ENCODE measurements at places on chromosomes 5 and 9. TPM values are rescaled to one million over a fixed set of nuclear protein-coding genes. Genes with fewer than 3 reads are reported as not detected.
A peak's percentile ranks its signal among the peaks of the same experiment; 100 is the strongest.

The ANGPTL2 gene
- total RNA-seq, result 4.5 TPM

The SH2D3C gene
- 5.4 TPM for total RNA-seq

The HIGD2A gene
- 108 TPM for total RNA-seq

The SLC9A3 gene
- total RNA-seq, result 1.7 TPM

The HK3 gene
- total RNA-seq, result 0.18 TPM

The RASEF gene
- total RNA-seq, result 6.5 TPM

The RNF180 gene
- total RNA-seq, result 2.7 TPM

The ABO gene
- 0.15 TPM for total RNA-seq

The SQSTM1 gene
- 86.5 TPM for total RNA-seq

The ABLIM3 gene
- 0.46 TPM for total RNA-seq

The PRRC1 gene
- 58.7 TPM for total RNA-seq

The ORM1 gene
- 7.2 TPM for total RNA-seq

The LSM11 gene
- total RNA-seq, result 5.4 TPM

The TLN1 gene
- 109 TPM for total RNA-seq

DNA sequence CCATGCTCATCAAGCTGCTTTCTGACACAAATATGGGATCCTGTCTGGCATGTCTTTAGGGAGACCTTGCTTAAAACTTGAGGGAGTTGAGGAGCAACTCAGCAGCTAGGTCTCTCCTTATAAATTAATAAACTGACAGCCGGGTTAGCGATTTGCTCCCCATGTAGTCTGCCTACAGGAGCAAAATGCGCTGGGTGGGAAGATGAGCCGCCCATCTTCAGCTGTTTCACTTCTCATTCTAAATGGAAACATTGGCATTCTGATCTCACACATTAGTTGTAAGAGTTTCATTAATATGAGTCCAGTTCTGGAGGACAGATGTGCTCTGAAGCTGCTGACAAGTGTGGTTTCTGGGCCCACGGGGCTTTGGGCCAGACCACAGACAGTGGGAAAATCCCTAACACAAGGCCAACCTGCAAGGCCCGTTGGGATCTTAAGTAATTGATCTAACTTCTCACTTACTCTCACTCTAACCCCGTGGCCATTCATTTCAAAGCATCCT, 197.0 kb downstream of the MCTP1 start:
- H3K27me3 ChIP-seq, result no peaks in the 10 kb centered on the region
- H3K36me3 ChIP-seq, result peaks cover 2% of the 10 kb centered on the region
- no peak overlapping the region for H3K4me3 ChIP-seq
- H3K27ac ChIP-seq, result no peak overlapping the region
- DNase-seq, result no peak

- H3K27me3 ChIP-seq, result no peaks in the 10 kb centered on the region
- H3K4me3 ChIP-seq, result no peak overlapping the region
- H3K36me3 ChIP-seq, result no peaks in the 10 kb centered on the region
- no peak for DNase-seq
- H3K4me1 ChIP-seq, result peaks cover 10% of the 10 kb centered on the region
- no peak overlapping the region for H3K27ac ChIP-seq
Observed at GRCh38 chr5:59548807-59549357, 344.6 kb downstream of the PDE4D start.

DNA sequence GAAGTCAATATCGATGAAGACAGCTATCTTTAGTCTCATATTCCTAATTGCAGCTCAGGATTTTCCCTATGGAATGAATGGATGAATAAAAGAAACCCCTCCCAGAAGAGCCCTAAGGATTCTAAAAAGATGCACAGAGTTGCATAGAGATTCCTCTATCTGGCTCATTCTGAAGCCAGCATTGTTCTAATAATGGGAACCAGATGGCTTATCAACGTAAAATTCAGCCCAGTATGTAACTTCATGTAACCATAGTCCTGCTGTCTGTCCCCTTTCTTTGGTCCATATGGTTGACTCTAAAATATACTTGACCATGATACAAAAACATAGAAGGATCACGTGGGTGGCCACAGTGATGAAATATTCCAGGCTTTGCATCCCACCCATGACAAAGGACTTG, 508.6 kb downstream of the RASEF start:
- H3K27me3 ChIP-seq, result no peaks in the 10 kb centered on the region
- H3K27ac ChIP-seq, result no peak overlapping the region
- no peak overlapping the region for H3K4me3 ChIP-seq
- no peaks in the 10 kb centered on the region for H3K36me3 ChIP-seq
- no peak for DNase-seq

DNA sequence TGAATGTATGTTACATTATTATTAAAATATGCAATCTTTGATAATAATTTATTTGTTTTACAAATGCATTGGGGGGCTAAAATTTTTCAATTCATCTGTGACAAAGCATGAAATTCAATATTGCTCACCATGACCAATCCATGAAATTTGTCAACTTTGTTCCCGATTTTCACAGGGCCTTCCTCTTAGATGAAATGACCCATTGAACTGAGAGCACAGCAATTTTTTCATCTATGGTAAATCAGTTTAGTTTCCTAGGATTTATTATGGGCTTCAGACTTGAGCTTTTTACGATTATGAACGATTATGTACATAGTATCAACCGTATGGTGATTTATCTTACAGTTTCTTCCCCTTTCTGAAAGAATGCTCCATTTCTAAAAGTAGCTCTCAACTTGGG, 157.3 kb downstream of the KIAA0825 start:
- no peak overlapping the region for H3K4me3 ChIP-seq
- H3K36me3 ChIP-seq, result no peaks in the 10 kb centered on the region
- H3K27ac ChIP-seq, result no peak overlapping the region
- H3K4me1 ChIP-seq, result peaks cover 12% of the 10 kb centered on the region
- no peaks in the 10 kb centered on the region for H3K27me3 ChIP-seq

- peaks cover 23% of the 10 kb centered on the region for H3K4me1 ChIP-seq
- H3K27me3 ChIP-seq, result no peaks in the 10 kb centered on the region
- DNase-seq, result no peak
- no peak overlapping the region for H3K4me3 ChIP-seq
- H3K27ac ChIP-seq, result no peak overlapping the region
Observed at GRCh38 chr5:169095410-169095960, 205.5 kb downstream of the SLIT3 start.

DNA sequence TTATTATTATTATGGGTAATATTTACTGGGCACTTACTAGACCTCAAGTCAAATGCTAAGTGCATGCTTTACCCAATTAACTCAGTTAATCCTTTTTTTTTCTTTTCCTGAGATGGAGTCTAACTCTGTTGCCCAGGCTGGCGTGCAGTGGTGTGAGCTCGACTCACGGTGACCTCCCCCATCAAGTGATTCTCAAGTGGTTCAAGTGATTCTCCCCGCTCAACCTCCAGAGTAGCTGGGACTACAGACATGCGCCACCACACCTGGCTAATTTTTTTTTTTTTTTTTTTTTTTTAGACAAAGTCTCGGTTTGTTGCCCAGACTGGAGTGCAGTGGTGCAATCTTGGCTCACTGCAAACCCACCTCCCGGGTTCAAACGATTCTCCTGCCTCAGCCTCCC, 69.1 kb downstream of the CXXC5 start:
- peaks cover 18% of the 10 kb centered on the region for H3K27me3 ChIP-seq
- H3K36me3 ChIP-seq, result peaks cover 45% of the 10 kb centered on the region
- H3K4me1 ChIP-seq, result peaks cover 6% of the 10 kb centered on the region
- DNase-seq, result no peak

- peaks cover 11% of the 10 kb centered on the region for H3K4me1 ChIP-seq
- DNase-seq, result no peak
Observed at GRCh38 chr5:54645882-54646355, 128.4 kb downstream of the SNX18 start.

GRCh38 chr5:131264451-131265099, 722 bp downstream of the CDC42SE2 start:
- peak overlapping the region; percentile 87 for H3K27ac ChIP-seq
- peak; percentile 52 for DNase-seq
- no peaks in the 10 kb centered on the region for H3K27me3 ChIP-seq
- peaks cover 14% of the 10 kb centered on the region for H3K4me1 ChIP-seq

DNA sequence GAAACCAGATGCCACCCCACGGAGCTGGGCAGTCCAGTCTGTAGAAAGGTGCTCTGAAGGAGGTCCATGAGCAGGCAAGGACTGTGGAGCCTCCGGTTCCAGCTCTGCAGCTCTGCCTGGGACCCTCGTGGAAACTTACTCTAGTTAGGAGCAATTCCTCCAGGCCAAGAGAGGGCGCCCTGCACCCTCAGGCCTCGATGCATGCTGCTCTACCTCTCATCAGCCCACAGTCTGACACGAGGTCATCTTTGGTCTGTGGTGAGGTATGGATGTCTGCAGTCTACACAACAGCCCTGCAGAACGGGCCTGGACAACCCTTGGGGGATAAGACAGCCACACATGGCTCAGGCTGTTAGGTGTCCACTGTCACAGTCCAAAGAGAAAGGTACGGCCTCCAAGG, 50.6 kb upstream of the UBTD2 start:
- no peaks in the 10 kb centered on the region for H3K27me3 ChIP-seq
- no peak overlapping the region for H3K4me3 ChIP-seq
- no peaks in the 10 kb centered on the region for H3K4me1 ChIP-seq
- no peak overlapping the region for H3K27ac ChIP-seq
- peak; percentile 61 for DNase-seq
- H3K36me3 ChIP-seq, result no peaks in the 10 kb centered on the region

DNA sequence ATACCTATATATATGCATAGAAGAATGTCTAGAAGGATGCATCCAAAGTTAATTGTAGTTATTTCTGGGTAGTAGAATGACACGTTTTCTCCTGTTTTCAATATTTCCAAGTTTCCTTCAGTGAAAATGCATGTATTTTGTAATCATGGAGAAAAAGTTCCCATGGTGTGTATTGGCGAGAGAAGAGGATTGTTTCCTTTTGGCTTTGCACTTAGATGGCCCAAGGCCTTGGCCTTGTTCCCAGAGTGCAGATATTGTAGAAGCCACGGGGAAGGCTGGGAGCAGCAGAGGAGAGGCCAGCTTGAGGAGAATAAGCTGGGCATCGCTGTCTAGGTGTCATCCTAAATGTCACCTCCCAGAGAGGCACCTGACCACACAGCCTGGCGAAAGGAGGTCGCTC, 44.0 kb downstream of the IRF1 start:
- H3K27me3 ChIP-seq, result no peaks in the 10 kb centered on the region
- peaks cover 36% of the 10 kb centered on the region for H3K4me1 ChIP-seq

GRCh38 chr9:106486685-106487084, 376.3 kb upstream of the ZNF462 start:
- H3K27me3 ChIP-seq, result no peaks in the 10 kb centered on the region
- 0 out of 2 replicates have a peak, but pooled peaks cover 3% of the 10 kb centered on the region for H3K36me3 ChIP-seq
- H3K4me1 ChIP-seq, result peaks cover 4% of the 10 kb centered on the region
- H3K27ac ChIP-seq, result no peak overlapping the region
- no peak overlapping the region for H3K4me3 ChIP-seq

GRCh38 chr5:135005076-135005475, 29.0 kb downstream of the PITX1 start:
- peaks cover 13% of the 10 kb centered on the region for H3K27me3 ChIP-seq
- no peak overlapping the region for H3K27ac ChIP-seq
- H3K4me1 ChIP-seq, result no peaks in the 10 kb centered on the region

GRCh38 chr5:113520429-113520828, 6.9 kb downstream of the YTHDC2 start:
- no peak for DNase-seq
- no peaks in the 10 kb centered on the region for H3K27me3 ChIP-seq
- H3K4me3 ChIP-seq, result no peak overlapping the region
- no peak overlapping the region for H3K27ac ChIP-seq
- peaks cover 7% of the 10 kb centered on the region for H3K4me1 ChIP-seq
- H3K36me3 ChIP-seq, result peaks cover 13% of the 10 kb centered on the region

- no peak overlapping the region for H3K27ac ChIP-seq
- DNase-seq, result no peak
- H3K36me3 ChIP-seq, result peaks cover 6% of the 10 kb centered on the region
- H3K4me1 ChIP-seq, result peaks cover 9% of the 10 kb centered on the region
- H3K4me3 ChIP-seq, result no peak overlapping the region
Observed at GRCh38 chr9:89891591-89892304, 286.9 kb downstream of the GADD45G start.

GRCh38 chr9:92728831-92729734, 35.5 kb downstream of the BICD2 start:
- no peak for DNase-seq
- H3K36me3 ChIP-seq, result peaks cover 11% of the 10 kb centered on the region
- no peaks in the 10 kb centered on the region for H3K27me3 ChIP-seq
- H3K4me1 ChIP-seq, result peaks cover 3% of the 10 kb centered on the region

GRCh38 chr9:4713849-4714248, 27.2 kb downstream of the AK3 start:
- no peaks in the 10 kb centered on the region for H3K27me3 ChIP-seq
- no peaks in the 10 kb centered on the region for H3K4me1 ChIP-seq
- no peak for DNase-seq
- peaks cover 41% of the 10 kb centered on the region for H3K36me3 ChIP-seq
- no peak overlapping the region for H3K4me3 ChIP-seq
- no peak overlapping the region for H3K27ac ChIP-seq

GRCh38 chr9:37942621-37943344, 38.9 kb upstream of the SLC25A51 start:
- peak overlapping the region; percentile 66 for H3K27ac ChIP-seq
- H3K4me3 ChIP-seq, result no peak overlapping the region
- DNase-seq, result no peak
- no peaks in the 10 kb centered on the region for H3K27me3 ChIP-seq
- H3K4me1 ChIP-seq, result peaks cover 29% of the 10 kb centered on the region
- 0 out of 2 replicates have a peak, but pooled peaks cover 5% of the 10 kb centered on the region for H3K36me3 ChIP-seq

- H3K4me3 ChIP-seq, result no peak overlapping the region
- H3K27ac ChIP-seq, result no peak overlapping the region
- DNase-seq, result no peak
- H3K4me1 ChIP-seq, result no peaks in the 10 kb centered on the region
Observed at GRCh38 chr5:1268666-1269065, 26.2 kb downstream of the TERT start.

DNA sequence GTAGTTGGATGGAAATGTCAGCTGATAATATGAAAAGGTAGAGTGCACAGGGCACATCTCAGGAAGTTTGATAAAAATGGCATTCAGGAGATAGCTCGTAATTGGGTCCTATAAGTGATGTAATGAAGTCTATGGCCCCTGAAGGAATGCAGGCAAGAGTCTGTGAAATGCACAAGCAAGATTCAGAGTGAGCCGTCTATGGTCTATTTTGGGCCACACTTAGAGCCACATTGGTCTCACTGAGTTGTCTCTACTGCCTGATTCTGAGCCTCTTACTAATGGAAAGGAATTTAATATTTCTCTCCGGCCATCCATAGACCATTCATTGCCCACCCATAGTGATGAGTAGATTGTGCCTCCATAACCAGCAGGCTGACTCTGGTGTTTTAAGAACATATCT, 111.3 kb upstream of the KCNN2 start:
- no peaks in the 10 kb centered on the region for H3K36me3 ChIP-seq
- H3K27me3 ChIP-seq, result no peaks in the 10 kb centered on the region
- H3K4me3 ChIP-seq, result no peak overlapping the region
- H3K27ac ChIP-seq, result no peak overlapping the region

Measured in WTC11 (cell line).